AG04450 (cell line): ENCODE measurements at places on chromosomes 1 and 21.

DNA sequence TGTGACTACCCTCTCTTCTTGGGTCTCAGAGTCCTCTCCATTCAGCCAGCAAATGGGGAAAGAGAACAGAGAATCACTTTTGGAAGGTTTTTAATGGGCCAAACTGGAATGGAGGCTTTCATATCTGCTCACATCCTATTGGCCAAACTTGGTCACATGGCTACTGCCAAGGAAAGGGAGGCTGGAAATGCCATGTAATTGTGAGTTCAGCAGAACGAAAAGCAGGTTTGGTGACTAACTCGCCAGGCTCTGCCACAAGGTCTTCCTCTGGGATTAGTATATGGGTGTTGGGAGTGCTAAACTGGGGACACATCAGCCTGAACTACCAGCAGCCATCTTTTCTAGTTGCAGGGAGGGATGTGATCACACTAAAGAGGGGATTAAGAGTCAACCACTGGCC lies 19.2 kb downstream of the RD3 start:
- DNase-seq, result no peak

DNA sequence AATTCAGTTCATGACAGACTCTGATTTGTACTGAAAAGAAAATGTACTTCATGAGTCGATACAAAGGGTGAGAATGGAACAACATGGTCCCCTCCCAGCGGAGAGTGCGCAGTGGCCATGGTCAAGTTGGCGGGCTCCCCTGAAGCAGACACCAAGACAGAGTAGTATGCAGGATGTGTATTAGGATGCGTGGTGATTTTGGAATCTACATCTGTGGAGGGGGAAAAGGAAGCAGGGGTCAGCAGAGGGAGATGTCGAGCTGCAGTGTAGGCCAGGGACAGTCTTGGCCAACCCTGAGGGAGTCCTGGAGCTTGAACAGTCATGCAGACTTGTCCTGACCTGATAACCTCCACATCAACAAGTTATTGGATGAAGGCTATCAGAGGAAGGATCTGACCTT lies 481.0 kb downstream of the OMA1 start:
- no peak for DNase-seq

- DNase-seq, result no peak
These were observed 226.2 kb downstream of the KIF26B start for GRCh38 chr1:245380790-245381535.

DNA sequence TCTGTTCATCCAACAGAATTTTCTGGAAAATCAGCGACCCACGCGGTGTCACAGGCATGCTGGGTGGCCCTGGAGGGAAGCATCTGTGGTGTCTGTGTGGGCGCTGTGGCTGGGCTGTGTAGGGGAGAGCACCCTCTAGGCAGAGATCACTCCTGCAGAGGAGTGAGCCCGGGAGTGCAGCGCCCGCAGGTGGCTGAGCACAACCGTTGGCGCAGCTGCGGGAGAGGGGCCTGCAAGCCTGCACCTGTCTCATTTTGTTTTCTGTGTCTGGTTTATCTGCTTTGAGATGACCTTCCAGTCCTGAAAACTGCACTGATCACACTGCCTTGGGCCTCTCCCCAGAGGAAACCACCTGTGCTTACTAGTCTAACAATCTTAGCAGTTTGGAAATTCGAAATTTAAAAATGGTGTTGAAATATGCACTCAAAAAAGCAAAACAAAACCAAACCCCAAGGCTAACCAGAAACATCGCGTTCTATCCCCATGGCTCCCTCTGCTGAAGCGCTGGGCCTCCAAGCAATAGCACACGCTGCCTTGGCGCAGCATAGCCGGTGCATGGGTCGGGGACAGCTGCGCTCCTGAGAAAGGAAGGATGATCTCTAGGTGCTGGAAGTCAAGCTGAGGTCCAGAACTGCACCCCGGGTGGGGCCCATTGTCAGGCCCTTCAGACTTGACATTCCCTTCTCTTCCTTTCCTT lies 4.8 kb downstream of the FAM3B start:
- no peak for DNase-seq

- no peak for DNase-seq
These were observed 67.8 kb downstream of the TOMM20 start for GRCh38 chr1:235060607-235061470.

- DNase-seq, result no peak
These were observed 115.3 kb downstream of the COLGALT2 start for GRCh38 chr1:183922197-183922596.

GRCh38 chr1:57131701-57132394 lies 166.0 kb upstream of the C8B start:
- no peak for DNase-seq

- DNase-seq, result no peak
These were observed 6.1 kb downstream of the TNFRSF25 start for GRCh38 chr1:6459850-6460265.

DNA sequence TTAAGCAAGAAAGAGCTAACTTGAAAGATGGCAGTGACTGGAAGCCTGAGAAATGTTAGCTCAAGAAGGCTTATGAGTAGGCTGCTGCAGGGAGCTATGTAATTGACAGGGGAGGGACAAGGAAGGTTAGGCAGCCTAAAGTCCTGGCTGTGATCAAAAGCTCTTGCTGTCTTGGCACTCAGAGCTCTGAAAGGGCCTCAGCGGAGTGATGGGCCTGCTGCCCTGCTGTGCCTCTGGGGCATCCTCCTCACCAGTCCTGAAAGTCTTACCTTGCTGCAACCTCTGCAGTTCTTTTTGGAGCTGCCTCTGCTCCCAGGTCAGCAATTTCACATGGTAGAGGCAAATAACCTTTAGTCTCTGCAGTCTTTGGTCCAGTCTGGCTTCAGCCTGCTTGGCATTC lies 1.8 kb downstream of the CCDC190 start:
- DNase-seq, result no peak

GRCh38 chr1:158185770-158186169 lies 5.1 kb downstream of the CD1D start:
- DNase-seq, result no peak

DNA sequence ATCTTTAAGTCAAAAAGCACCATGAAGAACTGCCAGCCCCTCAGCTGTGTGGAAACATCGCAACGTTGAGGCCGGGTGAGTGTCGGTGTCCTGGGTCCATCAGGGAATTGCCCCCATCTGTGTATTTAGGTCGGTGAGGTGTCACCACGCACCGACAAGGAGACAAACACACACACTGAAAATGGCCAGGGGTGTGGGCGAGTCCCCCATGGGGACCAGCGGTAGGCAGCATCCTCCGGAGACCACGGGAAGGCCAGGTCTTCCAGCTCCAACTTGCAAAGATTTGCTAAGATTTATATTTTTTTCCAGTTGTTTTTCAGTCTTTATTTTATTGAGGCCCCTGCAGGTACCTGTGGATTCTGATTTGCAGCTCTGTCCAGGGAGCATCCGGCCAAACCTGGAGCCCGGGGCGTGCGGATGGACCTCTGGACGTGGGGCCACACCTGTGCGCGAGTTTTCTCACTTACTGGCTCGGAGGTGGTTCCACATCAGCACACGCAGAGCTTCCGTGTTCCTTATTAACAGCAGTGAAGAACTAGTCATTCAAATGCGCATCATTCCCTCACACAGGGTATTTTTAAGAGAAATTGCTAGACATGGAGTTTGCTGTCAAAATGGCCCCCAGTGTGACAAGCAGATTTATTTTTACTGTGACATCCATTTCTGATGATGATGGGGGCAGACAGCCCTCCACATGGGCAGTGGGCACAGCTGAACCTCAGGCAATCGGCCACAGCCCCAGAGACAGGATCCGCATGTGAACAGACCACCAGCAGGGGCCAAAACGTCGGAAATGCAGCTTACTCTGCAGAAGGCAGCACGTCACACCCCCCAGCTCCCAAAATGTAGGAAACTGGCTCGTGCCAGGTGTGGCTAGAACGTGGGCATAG lies 17.2 kb upstream of the SLC19A1 start:
- no peak for DNase-seq

DNA sequence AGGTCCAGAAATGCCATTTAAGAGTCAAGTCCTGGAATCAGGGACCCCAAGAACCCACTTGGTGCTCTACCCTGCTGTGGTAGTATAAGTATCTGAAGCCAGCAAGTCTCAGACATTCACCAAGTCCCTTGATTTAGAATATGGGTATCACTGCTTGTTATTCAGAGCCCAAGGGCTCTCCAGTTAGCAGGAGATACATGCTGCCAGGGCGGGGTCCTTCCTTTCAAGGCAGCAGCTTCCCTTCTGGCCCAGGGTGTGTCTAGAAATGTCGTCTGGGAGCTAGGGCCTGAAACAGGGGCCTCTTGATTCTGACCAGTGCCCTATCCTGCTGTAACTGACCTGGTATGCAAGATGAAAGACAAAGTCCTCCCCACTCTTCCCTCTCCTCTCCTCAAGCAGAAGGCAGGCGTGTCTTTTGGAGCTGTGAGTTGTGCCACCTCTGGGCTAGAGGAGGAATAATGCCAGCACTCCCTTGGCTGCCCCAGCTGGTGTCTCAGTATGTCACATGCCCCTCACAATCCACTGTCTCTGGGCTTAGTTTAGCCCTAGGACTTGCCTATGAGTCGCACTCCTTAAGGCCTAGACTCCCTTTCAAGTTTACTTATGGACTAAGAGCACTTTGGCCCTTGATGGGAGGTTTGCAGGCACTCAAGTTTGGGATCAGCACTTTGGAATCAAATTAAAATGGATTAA lies 200.2 kb downstream of the MRPL39 start:
- no peak for DNase-seq

GRCh38 chr1:111605576-111605975 lies 14.0 kb upstream of the RAP1A start:
- no peak for DNase-seq

DNA sequence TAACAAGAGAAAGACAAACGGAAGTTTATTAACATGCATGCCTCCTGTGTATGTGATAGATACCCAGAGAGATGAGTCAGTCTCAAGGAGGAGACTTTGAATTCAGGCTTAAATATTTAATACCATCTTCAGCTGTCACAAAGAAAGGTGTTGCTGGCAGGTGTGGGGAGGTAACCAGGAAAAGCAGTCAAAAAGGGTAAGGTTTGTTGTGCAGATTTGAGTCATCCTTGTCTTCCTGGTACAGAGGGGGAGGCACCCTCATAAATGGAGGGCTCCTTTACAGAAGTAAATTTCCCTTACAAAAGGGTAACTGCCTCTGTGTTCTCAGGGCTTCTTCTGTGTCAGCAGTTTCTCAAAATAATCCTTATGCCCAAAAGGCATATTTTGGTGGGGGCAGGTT lies 75.2 kb upstream of the B3GALT5 start:
- DNase-seq, result no peak

DNA sequence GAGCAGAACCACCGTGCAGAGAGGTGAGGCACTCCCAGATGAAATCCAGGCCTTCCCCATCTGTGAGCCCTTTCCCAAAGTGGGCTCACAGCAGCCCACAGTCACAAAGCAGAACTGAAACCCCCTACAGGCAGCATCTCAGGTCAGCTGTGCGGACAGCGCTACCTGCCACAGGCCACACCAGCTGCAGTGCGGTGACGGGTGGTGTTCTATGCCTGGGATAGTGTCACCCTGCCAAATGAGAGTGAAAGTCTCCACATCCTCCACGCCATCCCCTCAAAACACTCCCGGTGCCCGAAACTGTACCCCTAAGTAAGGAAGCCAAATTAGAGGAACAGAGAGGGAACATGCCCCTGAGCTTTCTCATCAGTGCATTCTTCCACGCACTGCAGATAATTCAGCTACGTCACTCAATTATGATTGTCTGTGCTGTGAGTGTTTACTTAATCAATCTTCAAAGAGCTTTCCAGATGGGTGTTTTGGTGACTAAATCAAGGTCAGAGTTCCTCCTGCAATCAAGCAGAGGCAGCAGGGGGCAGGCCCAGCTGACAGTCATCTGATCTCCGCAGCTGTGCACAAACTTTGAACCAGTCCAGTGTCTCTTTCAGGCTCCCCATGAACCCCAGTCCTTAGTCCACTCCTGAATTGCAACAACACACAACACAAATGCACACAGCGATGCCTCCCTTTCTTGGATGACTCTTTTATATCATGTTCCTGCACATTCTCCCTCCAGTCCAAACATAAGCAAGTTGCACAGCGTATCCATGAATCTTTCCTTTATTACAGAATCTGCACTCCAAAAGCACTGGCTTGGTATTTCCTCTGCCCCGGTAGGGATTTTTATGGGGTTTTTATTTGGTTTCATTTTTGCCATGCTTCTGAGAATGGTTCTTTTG lies 150.0 kb downstream of the TOMM20 start:
- DNase-seq, result no peak

- no peak for DNase-seq
These were observed 36.2 kb upstream of the EPHA8 start for GRCh38 chr1:22527122-22527521.

DNA sequence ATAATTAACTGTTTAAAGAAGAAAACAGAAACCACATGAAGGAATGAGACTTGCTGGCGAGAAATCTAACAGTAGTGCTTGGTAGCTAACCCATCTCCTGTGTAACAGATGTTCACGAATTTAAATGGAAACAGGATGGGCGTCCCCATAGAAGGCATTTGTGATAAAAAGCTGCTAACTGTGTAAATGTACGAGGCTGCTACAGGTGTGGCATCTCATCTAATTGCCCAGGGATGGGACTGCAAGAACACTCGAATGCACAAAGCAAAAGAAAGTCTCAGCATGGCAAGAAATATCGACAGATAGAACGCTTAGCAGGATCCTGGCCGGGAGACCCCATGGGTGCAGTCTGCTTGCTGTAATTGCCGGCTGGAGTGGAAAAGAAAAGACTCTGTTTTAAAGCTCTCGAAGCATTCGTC lies 112.7 kb downstream of the RUNX1 start:
- DNase-seq, result no peak

- DNase-seq, result peak; percentile 7
These were observed 1753.4 kb downstream of the MRPL39 start for GRCh38 chr21:23853796-23854379.
